ENCODE measurements at places on chromosomes 5 and 9.

- no peak for DNase-seq
Observed at GRCh38 chr5:131264451-131265099, 722 bp downstream of the CDC42SE2 start.

DNA sequence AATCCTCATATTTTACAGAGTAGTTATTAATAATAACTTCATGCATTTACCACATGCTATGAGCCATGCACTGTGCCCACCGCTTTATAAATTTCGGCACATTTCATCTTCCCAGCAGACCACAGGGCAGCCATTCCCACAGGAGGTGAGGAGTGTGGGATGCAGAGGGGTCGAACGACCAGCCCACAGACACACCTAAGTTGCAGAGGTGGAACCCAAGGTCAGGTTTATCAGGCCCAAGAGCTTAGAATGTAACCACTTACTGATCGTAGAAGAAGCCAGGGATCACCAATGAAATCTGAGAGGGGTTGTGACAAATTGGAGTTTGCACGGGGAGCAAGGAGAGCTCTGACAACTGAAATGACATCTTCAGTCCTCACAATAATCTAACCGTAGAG, 303.0 kb upstream of the MSX2 start:
- no peak for DNase-seq

- DNase-seq = no peak
Observed at GRCh38 chr9:93682155-93682968, 106.0 kb downstream of the PHF2 start.

DNA sequence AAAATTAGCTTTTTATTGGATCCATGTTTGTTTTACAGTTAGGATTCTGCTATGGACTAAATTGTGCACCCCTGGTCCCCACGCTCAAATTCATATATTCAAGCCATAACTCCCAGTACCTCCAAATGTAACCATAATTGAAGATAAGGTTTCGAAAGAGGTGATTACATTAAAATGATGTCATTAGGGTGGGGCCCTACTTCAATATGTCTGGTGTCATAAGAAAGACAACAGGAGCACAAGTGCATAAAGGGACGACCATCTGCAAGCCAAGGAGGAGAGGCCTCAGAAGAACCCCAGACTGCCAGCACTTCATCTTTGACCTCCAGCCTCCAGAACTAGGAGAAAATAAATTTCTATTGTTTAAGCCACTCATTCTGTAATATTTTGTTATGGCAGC, 7.4 kb upstream of the HNRNPA0 start:
- no peak for DNase-seq

DNA sequence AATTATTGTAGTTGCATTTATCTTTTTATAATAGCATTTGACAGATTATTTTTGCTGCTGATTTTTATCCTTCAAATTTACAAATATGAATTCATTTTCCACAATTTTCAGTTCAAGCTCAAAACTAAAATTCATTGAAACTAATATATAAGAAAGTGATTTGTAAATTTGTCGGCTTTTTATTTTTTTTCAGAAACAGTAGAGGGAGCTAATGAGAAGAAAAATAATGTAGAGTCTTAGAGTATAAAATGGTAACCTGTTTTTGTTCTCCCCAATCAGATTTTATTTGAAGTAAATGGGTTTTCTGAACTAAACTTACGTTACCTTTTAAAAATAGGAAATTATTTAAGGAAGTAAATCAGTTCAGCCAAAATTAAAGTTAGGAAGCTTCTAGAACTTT, 19.2 kb downstream of the PRRC1 start:
- DNase-seq = no peak

GRCh38 chr9:99811598-99812383, 9.9 kb upstream of the NR4A3 start:
- DNase-seq = no peak

- no peak for DNase-seq
Observed at GRCh38 chr9:84970432-84970831, 300.9 kb downstream of the NTRK2 start.

DNA sequence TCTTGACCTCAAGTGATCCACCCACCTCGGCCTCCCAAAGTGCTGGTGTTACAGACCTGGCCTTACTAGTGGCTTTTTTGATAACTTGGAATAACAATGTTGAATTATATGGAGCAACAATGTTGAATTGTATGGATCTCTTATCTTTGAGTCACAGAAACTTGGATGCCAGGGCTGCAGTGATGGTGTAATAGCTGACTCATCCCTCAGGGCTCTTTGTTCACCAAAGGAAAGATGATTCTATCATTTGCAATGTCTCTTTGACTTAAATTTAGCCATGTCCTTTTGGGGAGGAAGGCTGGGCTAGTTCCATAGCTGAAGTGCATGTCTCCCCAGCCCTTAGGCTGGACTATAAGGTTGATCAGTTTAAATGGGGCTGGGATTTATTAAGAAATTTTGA, 172.3 kb downstream of the PDZD2 start:
- no peak for DNase-seq

- no peak for DNase-seq
Observed at GRCh38 chr5:153900703-153901395, 137.9 kb downstream of the FAM114A2 start.

GRCh38 chr5:90528601-90529193, 687 bp downstream of the LYSMD3 start:
- no peak for DNase-seq

Measured in cortex of kidney (tissue), 1 donor.